ENCODE measurements at places on chromosomes 6 and 20. TPM values are rescaled to one million over a fixed set of nuclear protein-coding genes. Genes with fewer than 3 reads are reported as not detected.

DNA sequence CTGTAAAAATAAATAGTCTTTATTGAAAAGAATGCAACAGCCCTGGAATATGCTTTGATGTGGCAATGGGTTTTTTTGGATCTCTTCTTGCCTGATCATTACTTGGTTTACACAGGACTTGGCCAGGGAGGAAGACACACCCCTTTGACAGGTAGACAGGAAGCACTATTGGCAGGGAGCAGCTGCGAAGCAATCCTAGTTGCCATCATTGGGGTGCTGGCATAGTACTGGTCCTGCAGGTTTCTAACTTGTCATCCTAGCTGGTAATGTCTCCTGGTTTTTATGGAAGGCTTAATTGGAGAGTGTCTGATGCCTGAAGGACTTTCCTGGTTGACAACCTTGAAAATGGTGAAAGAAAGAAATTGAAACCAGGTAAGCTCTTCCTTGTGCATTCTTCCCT is 71.2 kb upstream of the CCN6 start:
- H3K27ac ChIP-seq: no peak overlapping the region
- no peaks in the 10 kb centered on the region for H3K4me1 ChIP-seq
- DNase-seq: no peak
- H3K4me3 ChIP-seq: no peak overlapping the region
- no peaks in the 10 kb centered on the region for H3K36me3 ChIP-seq

- no peaks in the 10 kb centered on the region for H3K27me3 ChIP-seq
- no peak overlapping the region for H3K4me3 ChIP-seq
- no peak overlapping the region for H3K27ac ChIP-seq
- H3K36me3 ChIP-seq: no peaks in the 10 kb centered on the region
- DNase-seq: no peak
Observed at GRCh38 chr6:37155394-37156312, 14.3 kb upstream of the PIM1 start.

The SMIM13 gene
- 2.5 TPM for polyA plus RNA-seq

DNA sequence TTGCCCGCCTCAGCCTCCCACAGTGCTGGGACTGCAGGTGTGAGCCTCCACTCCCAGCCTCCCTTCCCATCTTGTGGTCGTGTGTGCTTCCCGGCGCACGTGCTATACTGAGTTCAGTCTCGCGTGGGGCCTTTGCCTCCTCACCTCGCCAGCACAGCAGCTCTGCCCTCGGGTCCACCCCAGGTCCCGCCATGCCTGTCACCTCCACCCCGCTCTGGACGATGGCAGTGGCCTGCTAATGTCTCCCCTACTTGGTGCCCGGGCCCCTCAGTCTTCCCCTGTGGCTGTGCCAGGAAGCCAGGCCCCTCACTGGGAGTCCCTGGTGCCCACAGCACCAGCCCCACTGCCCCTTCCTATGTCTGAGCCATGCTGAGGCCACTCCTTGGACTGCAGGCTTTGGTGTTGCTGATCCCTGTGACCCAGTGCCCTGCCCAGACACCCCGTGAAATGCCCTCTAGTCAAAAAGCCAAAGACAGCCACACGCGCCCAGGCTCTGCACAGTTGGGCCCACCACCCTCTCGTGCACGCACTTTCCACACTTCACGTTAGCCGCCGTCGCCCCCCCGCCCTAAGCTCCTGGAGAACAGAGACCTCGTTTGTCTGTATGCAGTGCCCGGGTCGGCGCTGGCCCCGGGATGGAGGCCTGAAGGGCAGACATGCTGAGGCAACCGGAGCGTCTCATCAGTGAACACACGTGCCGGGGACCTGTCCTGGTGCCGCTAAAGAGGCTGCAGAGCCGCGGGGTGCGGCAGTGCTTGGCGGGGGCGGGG is 14.3 kb downstream of the HRH3 start:
- peaks cover 3% of the 10 kb centered on the region for H3K36me3 ChIP-seq
- no peaks in the 10 kb centered on the region for H3K4me1 ChIP-seq
- no peak overlapping the region for H3K27ac ChIP-seq
- H3K4me3 ChIP-seq: no peak overlapping the region
- DNase-seq: peak; percentile 75

The SRMS gene
- polyA plus RNA-seq: not detected

The SPATS1 gene
- not detected for polyA plus RNA-seq

DNA sequence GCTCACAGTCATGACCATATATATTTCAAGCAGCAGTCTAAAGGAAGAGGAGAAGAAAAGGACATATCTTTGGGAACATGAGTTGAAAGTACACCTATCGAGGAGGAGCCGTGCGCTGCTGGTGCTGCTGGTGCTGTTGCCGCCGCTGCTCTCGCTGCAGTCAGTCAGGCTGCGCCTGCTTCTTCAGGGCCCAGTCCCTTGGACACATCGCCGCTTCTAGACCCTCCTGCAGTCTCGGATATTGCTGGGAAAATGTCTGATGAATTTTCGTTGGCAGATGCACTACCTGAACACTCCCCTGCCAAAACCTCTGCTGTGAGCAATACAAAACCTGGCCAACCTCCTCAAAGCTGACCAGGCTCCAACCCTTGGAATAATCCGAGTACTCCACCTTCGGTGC is 8.2 kb upstream of the ASCC3 start:
- no peak overlapping the region for H3K27ac ChIP-seq
- H3K4me1 ChIP-seq: peaks cover 3% of the 10 kb centered on the region
- no peak overlapping the region for H3K4me3 ChIP-seq
- no peaks in the 10 kb centered on the region for H3K36me3 ChIP-seq
- no peak for DNase-seq
- H3K27me3 ChIP-seq: no peaks in the 10 kb centered on the region

GRCh38 chr6:128244751-128245405 is 275.5 kb downstream of the PTPRK start:
- no peak for DNase-seq
- no peak overlapping the region for H3K27ac ChIP-seq
- no peak overlapping the region for H3K4me3 ChIP-seq
- H3K36me3 ChIP-seq: no peaks in the 10 kb centered on the region

The MAP7 gene
- 3.4 TPM for polyA plus RNA-seq

DNA sequence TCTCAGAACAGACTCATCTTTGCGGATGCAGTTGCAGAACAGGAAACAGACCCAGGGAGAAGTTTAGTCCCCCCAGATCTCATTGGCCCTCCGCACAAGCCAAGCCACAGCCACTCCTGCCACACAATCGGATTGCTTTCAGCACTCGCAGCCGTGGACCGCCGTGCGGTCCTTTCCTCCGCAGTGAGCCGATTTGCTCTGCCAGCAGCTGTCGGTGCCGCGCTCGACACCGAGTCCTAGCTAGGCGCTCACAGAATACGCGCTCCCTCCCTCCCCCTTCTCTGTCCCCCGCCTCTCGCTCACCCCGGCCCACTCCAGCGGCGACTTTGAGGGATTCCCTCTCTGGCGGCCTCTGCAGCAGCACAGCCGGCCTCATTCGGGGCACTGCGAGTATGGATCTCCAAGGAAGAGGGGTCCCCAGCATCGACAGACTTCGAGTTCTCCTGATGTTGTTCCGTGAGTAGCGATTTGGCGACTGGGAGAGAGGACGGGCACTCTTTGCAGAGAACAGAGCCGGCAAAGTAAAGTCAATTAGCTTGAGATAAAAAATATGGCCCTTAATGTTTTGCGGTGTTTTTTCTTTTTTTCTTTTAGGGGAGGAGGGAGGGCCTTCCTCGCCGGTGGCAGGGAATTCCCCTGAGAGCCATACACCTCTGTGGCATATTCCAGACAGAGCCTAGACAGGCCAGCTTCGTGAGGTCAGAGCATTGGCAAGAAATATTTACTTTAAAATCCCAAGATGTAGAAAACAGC is at the start of gene LAMP5:
Gene LAMP5, plus strand, starts transcription at position 130 of the 753 bp plus-strand sequence. Its CDS starts 263 bp downstream, at position 393.
- H3K27ac ChIP-seq: no peak within 1 kb of the TSS
- no peaks in the 10 kb centered on the region for H3K27me3 ChIP-seq
- no peak within 1 kb of the TSS for H3K4me3 ChIP-seq
- H3K4me1 ChIP-seq: no peaks in the 10 kb centered on the region
- H3K36me3 ChIP-seq: no peaks in the 10 kb centered on the region
- DNase-seq: no peak

DNA sequence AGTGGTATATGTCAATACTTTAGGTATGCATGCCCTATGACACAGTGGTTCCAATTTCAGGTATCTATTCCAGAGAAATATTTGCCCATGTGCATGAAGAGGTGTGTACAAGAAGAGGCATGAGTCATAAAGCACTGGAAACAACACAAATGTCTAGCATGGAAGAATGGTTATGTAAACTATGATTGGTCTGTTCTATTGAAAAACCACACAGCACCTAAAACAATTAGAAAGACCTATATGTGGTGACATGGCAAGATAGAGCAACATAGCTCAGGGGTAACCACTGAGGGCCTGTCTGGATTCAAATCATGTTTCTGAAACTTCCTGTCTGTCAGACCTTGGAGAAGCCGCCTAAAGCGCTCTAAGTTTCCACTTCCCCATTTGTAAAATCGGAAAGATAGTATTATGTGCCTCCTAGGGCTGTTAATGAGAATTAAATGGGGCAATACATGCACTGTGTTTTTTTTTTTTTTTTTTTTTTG is 76.0 kb upstream of the SHLD1 start:
- peaks cover 1% of the 10 kb centered on the region for H3K27me3 ChIP-seq
- no peaks in the 10 kb centered on the region for H3K4me1 ChIP-seq
- no peak for DNase-seq

The XKR7 gene
- polyA plus RNA-seq: 0.13 TPM

The C6orf141 gene
- polyA plus RNA-seq: not detected

DNA sequence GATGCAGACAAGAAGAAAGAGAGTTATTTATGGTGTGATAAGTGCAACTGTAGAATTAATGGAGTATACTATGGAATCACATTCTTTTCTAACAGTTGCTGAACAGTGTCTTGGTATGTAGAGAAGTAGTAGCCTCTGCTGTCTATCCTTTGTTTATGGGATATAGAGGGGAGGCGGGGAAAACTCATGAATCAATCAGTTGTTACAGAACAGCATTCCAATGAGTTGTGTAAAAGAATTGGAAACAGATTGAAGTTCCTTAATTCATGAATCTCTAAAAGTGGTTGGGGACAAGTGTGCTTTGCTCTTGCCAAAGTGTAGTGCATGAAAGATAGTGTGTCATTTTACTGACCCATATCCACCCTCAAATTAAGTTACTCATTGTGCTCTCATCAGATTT is 77.7 kb downstream of the FLRT3 start:
- no peaks in the 10 kb centered on the region for H3K27me3 ChIP-seq
- no peak for DNase-seq

- no peaks in the 10 kb centered on the region for H3K4me1 ChIP-seq
- no peak overlapping the region for H3K4me3 ChIP-seq
- H3K27ac ChIP-seq: no peak overlapping the region
- no peaks in the 10 kb centered on the region for H3K27me3 ChIP-seq
- H3K36me3 ChIP-seq: no peaks in the 10 kb centered on the region
- DNase-seq: no peak
Observed at GRCh38 chr6:36823421-36824096, 15.7 kb downstream of the CPNE5 start.

The CLPSL2 gene
- not detected for polyA plus RNA-seq

DNA sequence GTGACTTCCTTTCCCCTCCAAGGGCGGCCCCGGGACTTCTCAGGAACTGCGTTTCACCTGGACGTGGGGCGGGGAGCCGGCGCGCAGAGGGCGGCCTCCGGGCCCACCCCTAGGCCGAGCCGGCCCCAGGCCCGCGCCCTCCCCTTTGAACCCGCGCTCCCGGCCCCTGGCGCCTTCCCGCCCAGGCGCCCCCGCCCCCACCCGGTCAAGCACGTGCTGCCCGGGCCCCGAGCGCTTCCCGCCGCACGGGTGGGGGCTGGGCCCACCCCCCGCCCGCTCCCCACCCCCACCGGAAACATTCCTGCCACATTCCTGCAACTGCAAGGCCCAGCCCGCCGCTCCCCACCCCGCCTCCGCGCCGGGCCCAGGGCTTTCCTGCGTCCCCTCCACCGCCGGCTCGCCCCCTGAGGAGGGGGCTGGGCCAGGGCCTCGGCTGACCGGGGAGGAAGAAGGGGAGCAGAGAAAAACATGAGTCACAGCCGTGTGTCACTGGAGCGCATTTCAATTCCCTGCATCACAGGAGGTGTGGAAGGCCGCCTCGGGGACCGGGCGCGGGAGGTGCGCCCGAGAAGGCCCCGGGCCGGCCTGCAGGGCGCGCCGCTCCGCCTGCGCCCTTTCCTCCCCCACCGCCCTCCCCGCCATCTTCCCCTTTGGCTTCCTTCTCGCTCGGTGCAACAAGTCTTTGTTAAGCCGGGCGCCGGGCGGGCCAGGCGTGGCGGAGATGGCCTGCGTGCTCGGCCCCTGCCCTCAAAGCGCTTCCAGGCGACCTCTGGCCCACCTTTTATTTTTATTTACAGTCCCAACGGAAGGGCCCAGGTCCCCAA is 1.2 kb upstream of the HMGA1 start:
- peak; percentile 88 for DNase-seq
- peaks cover 2% of the 10 kb centered on the region for H3K27me3 ChIP-seq
- H3K36me3 ChIP-seq: no peaks in the 10 kb centered on the region
- H3K4me1 ChIP-seq: no peaks in the 10 kb centered on the region

GRCh38 chr20:10468340-10468845 is 33.3 kb downstream of the SLX4IP start:
- no peak overlapping the region for H3K27ac ChIP-seq
- DNase-seq: no peak
- no peak overlapping the region for H3K4me3 ChIP-seq
- H3K4me1 ChIP-seq: peaks cover 5% of the 10 kb centered on the region
- no peaks in the 10 kb centered on the region for H3K27me3 ChIP-seq
- H3K36me3 ChIP-seq: no peaks in the 10 kb centered on the region

DNA sequence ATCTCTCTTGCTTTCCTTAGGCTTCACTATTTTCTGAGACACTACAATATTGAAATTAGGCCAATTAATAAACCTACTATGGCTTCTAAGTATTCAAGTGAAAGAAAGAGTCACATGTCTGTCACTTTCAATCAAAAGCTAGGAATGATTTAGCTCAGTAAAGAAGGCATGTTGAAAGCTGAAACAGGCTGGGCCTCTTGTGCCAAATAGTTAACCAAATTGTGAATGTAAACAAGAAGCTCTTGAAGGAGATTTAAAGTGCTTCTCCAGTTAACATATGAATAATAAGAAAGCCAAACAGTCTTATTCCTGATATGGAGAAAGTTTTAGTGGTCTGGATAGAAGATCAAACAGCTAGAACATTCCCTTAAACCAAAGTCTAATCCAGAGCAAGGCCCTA is 236.3 kb downstream of the OTOR start:
- no peaks in the 10 kb centered on the region for H3K27me3 ChIP-seq
- no peaks in the 10 kb centered on the region for H3K36me3 ChIP-seq
- no peak for DNase-seq
- no peak overlapping the region for H3K4me3 ChIP-seq
- H3K27ac ChIP-seq: no peak overlapping the region

DNA sequence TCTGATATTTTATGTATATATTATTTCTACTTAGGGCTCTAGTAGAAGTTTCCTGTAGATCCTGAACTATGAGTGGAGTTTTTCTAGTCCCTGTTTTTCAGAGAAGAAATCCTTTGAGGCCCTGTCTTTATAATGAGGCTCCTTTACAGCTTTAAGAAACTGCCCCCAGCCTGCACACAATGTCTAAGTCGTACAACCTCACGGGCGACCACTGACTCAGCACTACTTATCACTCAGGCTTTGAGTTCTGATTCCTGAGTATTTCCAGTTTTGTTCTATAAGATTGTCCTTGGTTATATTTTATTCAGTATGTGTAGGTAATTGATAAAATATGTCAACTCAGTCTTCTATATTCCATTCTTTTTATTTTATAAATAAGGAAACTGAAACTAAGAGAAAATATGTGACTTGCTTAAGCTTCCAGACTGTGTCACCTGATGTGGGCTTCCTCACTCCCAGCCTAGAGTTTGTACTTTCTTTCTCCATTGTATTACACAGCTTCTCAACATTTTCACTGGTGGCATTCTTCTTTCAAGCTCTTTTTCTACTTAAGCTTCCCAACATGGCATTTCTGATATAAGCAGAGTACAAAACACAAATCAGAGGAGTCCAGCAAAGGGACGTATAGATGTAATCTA is 167.0 kb downstream of the TBX18 start:
- no peaks in the 10 kb centered on the region for H3K36me3 ChIP-seq
- no peak overlapping the region for H3K4me3 ChIP-seq
- H3K27me3 ChIP-seq: no peaks in the 10 kb centered on the region

Data from aorta (tissue), 5 donors.